ENCODE measurements at places on chromosomes 5 and 9.

DNA sequence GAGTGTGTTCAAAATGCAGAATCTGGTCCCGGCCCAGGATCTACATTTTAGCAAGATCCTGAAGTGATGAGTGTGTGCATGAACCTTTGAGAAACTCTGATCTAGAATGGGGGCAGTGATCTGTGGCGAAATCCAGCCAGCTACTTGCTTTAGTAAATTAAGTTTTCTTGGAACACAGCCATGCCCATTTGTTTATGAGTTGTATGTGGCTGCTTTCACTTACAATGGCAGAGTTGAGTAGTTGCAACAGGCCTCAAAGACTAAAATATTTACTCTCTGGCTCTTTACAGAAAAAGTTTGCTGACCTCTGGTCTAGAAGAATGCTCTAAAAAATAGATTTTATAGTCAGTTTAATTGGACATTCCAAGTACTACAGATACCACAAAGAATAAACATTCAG, 588.3 kb downstream of the BNC2 start:
- no peak for DNase-seq
- H3K27me3 ChIP-seq, result no peaks in the 10 kb centered on the region
- no peak overlapping the region for H3K27ac ChIP-seq

- no peak overlapping the region for H3K4me3 ChIP-seq
- peaks cover 65% of the 10 kb centered on the region for H3K4me1 ChIP-seq
- no peaks in the 10 kb centered on the region for H3K27me3 ChIP-seq
- peaks cover 4% of the 10 kb centered on the region for H3K36me3 ChIP-seq
- no peak for DNase-seq
- H3K27ac ChIP-seq, result peak overlapping the region; percentile 73
Measured at GRCh38 chr9:34343605-34344004, 14.2 kb downstream of the NUDT2 start.

GRCh38 chr9:91006046-91006445, 204.4 kb downstream of the SYK start:
- H3K4me3 ChIP-seq, result no peak overlapping the region
- no peaks in the 10 kb centered on the region for H3K4me1 ChIP-seq
- no peaks in the 10 kb centered on the region for H3K27me3 ChIP-seq
- no peak overlapping the region for H3K27ac ChIP-seq
- no peaks in the 10 kb centered on the region for H3K36me3 ChIP-seq

GRCh38 chr5:96997265-96997859, 61.5 kb downstream of the LNPEP start:
- peaks cover 15% of the 10 kb centered on the region for H3K36me3 ChIP-seq
- no peaks in the 10 kb centered on the region for H3K27me3 ChIP-seq
- no peak overlapping the region for H3K4me3 ChIP-seq

- H3K4me1 ChIP-seq, result peaks cover 17% of the 10 kb centered on the region
- H3K27me3 ChIP-seq, result no peaks in the 10 kb centered on the region
- no peaks in the 10 kb centered on the region for H3K36me3 ChIP-seq
- H3K4me3 ChIP-seq, result no peak overlapping the region
Measured at GRCh38 chr5:132444061-132444460, 46.5 kb downstream of the IRF1 start.

- H3K27me3 ChIP-seq, result no peaks in the 10 kb centered on the region
- no peak overlapping the region for H3K4me3 ChIP-seq
- DNase-seq, result no peak
- H3K4me1 ChIP-seq, result peaks cover 3% of the 10 kb centered on the region
Measured at GRCh38 chr9:27622693-27623340, 49.5 kb upstream of the C9orf72 start.

GRCh38 chr5:59586841-59587240, 306.7 kb downstream of the PDE4D start:
- no peak overlapping the region for H3K27ac ChIP-seq
- no peaks in the 10 kb centered on the region for H3K4me1 ChIP-seq
- H3K4me3 ChIP-seq, result no peak overlapping the region
- DNase-seq, result no peak

DNA sequence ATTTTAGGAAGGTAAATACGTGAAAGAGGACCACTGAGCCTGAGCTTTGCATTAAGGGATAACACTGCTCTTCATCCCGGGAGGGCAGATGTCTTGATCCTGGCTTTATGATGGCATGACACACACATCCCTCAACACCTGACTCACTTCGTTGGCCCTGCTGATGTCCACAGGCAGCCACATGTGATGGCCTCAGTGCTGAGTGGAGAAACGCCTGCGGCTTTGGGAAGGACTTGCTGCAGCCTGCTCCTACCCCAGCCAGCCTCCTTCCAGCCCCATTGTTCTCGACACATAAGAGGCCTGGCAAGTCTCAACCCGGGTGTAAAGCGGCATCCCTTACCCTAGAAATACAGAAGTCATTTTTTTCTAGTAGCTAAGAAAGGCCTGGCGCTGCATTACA, 169.0 kb downstream of the SYK start:
- no peaks in the 10 kb centered on the region for H3K36me3 ChIP-seq
- no peaks in the 10 kb centered on the region for H3K27me3 ChIP-seq
- no peak for DNase-seq

DNA sequence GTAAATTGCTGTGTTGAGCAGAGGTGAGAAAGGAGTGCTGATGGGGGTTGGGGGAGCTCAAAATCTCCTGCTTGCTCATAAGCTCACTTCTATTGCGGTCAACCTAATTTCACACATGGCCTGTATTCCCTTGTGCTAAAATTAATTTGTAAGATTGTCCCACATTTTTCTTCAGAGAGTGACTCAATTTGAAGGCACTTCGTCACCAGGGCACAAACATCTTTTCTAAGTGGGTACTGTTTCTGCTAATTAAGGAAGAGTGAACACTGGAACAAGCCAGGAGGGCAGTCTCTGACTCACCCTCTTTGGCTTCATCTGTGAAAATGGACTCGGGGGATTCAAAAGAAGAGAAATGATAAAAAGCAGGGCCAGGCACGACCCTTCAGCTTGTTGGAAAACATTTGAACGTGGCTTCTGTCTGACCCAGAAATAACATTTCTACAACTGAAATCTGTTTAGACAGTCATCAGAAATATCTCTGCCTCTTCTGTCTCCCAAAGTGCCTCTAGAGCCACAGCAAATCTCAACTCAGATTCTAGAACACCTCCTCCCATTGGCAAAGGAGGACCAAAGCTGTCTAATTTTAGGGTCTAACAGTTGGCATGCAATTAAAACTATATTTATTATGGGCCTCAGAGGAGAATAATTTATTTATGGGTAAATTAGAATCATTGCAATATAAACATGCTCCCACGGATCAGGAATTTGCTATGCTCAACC, 49.8 kb downstream of the FEM1C start:
- no peak for DNase-seq
- H3K4me3 ChIP-seq, result no peak overlapping the region
- no peaks in the 10 kb centered on the region for H3K36me3 ChIP-seq
- no peaks in the 10 kb centered on the region for H3K4me1 ChIP-seq
- no peaks in the 10 kb centered on the region for H3K27me3 ChIP-seq
- no peak overlapping the region for H3K27ac ChIP-seq

DNA sequence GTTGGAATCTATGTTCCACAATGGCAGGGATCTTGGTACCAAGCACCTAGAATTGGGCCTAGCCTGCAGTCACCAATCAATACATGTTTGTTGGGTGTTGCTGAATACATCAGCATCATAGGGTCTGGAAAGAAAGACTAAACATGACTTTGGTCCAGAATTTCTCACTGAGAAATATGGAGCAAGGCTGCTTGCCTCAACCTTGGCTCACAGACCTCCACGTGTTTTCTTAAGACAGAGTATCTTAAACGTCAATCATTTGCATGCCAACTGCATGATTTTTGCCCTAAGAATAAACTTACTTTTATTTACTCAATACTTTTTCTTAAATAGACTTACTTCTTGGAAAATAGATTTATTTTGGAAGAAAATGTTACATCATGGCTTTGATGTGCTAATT, 22.7 kb upstream of the TRAF1 start:
- peaks cover 33% of the 10 kb centered on the region for H3K36me3 ChIP-seq
- no peaks in the 10 kb centered on the region for H3K27me3 ChIP-seq
- no peak overlapping the region for H3K4me3 ChIP-seq
- H3K4me1 ChIP-seq, result peaks cover 5% of the 10 kb centered on the region
- no peak overlapping the region for H3K27ac ChIP-seq

Data from liver (tissue), 10 donors.